Right atrium auricular region (tissue), 2 donors: ENCODE measurements at places on chromosomes 11 and 22. TPM values are rescaled to one million over a fixed set of nuclear protein-coding genes. Genes with fewer than 3 reads are reported as not detected.

GRCh38 chr11:34345991-34346480 is 11.8 kb downstream of the ABTB2 start:
- peak overlapping the region; percentile 87 for H3K27ac ChIP-seq
- peaks cover 71% of the 10 kb centered on the region for H3K4me1 ChIP-seq
- no peaks in the 10 kb centered on the region for H3K27me3 ChIP-seq
- DNase-seq, result peak; percentile 65
- no peak overlapping the region for H3K4me3 ChIP-seq

DNA sequence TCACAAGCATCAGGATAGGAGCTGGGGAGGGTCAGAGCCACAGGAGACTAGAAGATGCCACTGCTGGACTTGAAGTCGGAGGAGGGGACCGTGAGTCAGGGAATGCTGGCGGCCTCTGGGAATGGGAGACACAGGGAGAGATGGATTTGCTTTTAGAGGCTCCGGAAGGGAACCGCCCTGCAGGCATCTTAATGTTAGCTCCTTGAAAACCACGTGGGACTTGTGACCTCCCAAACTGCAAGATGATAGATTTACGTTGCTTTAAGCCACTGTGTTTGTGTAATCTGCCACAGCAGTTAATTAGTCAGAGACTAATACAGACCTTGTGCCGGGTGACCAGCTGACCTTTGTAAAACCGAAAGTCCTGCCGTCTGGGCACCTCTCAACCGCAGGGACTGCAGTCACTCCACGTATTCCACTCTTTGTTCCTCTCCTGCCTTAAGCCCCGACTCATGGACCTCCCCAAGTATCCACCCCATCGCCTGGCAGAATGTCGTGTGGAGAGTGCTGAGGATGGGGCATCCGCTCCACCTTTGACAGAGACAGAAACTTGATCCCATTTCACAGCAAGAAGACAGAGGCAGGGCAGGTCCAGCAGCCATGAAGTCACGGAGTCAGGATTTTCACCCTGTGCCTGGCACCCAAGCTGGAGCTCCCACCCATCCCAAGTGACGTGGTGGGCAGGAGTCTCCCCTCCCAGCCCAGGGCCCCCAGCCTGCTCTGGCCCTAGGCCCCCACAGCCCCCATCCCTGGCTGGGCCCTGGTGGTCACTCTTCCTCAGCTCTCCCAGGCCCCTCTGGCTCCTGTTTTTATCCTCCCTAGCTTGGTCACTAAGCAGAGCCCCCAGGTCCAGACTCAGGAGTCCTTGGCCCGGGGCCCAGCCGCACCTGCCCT is 19.4 kb upstream of the CTSD start:
- H3K4me1 ChIP-seq, result no peaks in the 10 kb centered on the region
- no peak for DNase-seq
- no peaks in the 10 kb centered on the region for H3K27me3 ChIP-seq
- no peaks in the 10 kb centered on the region for H3K36me3 ChIP-seq
- H3K27ac ChIP-seq, result no peak overlapping the region
- H3K4me3 ChIP-seq, result no peak overlapping the region

GRCh38 chr11:8059571-8060011 is 21.4 kb upstream of the TUB start:
- no peaks in the 10 kb centered on the region for H3K36me3 ChIP-seq
- H3K4me3 ChIP-seq, result no peak overlapping the region
- H3K27me3 ChIP-seq, result no peaks in the 10 kb centered on the region
- no peaks in the 10 kb centered on the region for H3K4me1 ChIP-seq
- peak; percentile 57 for DNase-seq

DNA sequence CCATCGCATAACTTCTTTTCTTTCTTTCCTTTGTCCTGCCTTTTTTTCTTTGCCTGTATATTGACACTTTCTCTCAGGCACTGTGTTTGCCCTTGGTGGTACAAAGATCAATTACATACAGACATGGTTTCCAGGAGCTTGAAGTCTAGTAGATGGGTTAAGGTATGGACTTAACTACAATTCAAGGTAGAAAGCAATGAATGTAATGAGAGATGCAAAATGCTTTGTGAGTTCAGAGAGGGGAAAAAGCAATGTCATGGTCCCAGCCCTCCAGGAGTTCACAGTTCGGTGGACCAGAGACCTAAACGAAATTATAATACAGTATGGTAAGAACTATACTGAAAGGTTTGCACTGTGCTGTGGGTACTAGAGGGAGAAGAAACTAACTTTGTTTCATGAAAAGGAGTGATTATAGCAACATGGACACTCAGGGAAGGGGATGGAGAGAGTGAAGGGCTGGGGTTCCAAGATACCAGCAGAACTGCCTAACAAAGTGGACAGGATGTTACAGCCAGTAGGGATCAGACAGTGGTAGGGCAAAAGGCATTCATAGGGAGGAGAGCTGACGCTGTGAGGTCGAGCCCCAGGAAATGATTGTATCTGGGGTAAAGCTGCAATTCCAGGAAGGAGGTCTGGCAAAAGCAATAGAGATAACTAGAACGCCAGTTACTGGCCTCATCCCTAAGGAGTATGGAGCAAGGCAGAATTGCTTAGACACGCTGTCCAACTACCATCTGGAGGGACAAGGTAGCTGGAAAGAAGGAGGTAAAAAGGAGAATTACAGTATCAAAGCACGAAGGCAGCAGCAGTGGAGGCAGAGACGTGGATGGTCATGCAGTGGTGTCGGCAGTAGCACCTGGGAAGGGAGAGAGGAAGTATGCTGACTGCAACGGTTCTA is 158.3 kb upstream of the MTMR2 start:
- no peaks in the 10 kb centered on the region for H3K27me3 ChIP-seq
- no peak overlapping the region for H3K27ac ChIP-seq
- no peak overlapping the region for H3K4me3 ChIP-seq

DNA sequence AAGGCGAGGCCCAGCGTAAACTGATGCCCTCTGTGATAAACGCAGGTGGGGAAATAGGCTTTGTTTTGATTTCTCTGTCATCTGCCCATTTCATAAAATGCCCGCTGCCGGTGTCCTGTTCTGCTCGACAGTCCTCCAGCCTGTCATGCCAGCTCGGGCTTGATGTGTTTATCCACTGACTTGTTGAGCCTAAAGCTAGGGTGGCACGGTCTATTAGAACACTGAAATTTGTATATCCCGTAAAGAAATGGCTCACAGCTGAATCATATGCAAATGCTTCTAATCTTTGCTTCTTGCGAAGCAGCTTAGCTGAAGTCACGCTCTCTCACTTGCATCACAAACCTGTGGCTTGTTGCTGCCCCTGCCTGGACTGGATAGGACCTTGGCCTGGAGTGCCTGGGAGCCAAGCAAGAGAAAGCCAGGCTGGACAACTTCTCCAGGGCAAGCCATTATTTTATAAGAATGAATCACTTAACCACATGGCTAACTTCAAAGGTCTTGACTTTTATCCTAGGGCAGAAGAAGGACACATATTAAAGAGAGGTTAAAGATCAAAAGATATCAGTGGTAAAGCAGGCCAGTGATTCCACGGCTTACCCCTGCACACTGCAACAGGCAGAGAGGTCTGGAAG is 33.1 kb downstream of the EHF start:
- no peak overlapping the region for H3K4me3 ChIP-seq
- no peaks in the 10 kb centered on the region for H3K27me3 ChIP-seq
- no peak for DNase-seq
- no peaks in the 10 kb centered on the region for H3K36me3 ChIP-seq
- no peaks in the 10 kb centered on the region for H3K4me1 ChIP-seq

The GPHA2 gene
- not detected for total RNA-seq

The GNAZ gene
- total RNA-seq, result 1.9 TPM

DNA sequence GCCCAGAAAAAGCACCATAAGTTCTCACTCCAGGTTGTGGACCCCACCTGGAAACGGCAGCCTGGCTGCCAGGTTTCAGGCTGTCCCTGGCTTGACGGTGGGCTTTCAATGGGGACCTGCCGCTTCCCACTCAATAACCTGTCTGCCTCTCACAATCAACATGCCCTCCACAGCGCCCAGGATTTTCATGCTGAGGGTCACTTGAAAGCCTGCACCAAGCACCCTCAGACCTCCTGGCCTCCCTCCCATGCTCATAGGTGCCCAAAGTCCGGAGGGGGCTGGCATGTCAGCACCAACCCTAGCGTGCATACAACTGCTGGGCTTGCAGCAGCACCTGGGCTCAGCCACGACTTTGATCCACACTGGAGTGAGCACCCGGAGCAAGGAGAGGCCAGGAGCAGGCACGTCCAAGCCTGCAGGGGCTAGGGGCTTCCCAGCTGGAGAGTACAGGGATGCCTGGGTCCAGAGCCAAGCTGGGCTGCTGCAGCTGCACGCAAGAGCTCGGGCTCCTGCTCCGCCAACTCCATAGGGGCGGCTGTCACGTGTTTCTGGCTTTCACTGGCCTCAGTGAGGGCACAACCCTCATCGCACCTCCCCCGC is 1214.3 kb upstream of the RAG2 start:
- no peaks in the 10 kb centered on the region for H3K36me3 ChIP-seq
- H3K27me3 ChIP-seq, result no peaks in the 10 kb centered on the region
- DNase-seq, result no peak
- no peak overlapping the region for H3K27ac ChIP-seq

The NRGN gene
- total RNA-seq, result 2.2 TPM

The SYT9 gene
- 0.16 TPM for total RNA-seq
